ENCODE measurements at places on chromosomes 2 and 18.

GRCh38 chr2:152012697-152013096 is 86.1 kb downstream of the CACNB4 start:
- DNase-seq, result no peak

- no peak for DNase-seq
Observed at GRCh38 chr18:57898506-57899124, 95.5 kb upstream of the ATP8B1 start.

- DNase-seq, result no peak
Observed at GRCh38 chr18:43017622-43018021, 97.9 kb downstream of the RIT2 start.

- no peak for DNase-seq
Observed at GRCh38 chr18:6242004-6242403, 172.7 kb downstream of the L3MBTL4 start.
